Activated naive CD4-positive, alpha-beta T cell treated with anti-CD3 and anti-CD28 coated beads, Interleukin-2, amount 50 U/mL, for 72 hours (primary cell): ENCODE measurements at places on chromosomes 7 and 10.

DNA sequence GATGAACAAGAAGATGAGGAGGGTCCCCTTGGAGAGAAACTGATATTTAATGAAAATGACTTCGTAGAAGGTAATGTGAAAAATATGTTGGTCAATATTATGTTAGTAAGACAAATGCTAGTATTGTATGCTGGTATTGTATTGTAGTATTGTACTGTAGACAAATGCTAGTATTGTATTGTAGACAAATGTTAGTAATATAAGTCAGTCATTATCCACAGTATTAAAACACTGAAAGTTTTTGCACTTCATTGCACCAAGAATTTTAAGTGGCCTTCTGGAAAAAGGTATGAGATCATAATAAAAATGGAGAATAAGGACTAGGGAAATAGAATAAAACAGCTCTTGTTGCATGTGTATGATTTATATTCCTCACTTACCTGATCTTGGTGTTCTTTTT is 17.5 kb downstream of the CSGALNACT2 start:
- DNase-seq = no peak

- no peak for DNase-seq
Observed at GRCh38 chr7:85529201-85529600, 342.3 kb upstream of the SEMA3D start.

DNA sequence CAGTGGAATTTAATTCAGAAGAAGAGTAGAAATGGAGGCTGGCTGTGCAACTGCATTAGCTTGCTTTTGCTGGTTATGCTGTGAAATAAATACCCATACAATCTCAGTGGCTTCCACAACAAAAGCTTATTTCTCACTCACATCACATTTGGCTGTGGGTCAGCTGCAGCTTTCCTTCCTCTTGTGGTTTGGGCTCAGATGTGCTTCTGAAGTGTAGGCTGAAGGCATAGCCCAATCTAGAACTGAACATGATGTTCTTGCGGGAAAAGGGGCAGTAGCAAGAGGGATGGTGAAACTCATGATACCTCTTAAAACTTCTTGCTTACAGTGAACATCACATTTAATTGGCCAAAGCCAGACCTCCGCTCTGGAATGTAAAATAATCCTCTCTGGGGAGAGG is 119.9 kb downstream of the HECW1 start:
- no peak for DNase-seq

- DNase-seq = no peak
Observed at GRCh38 chr10:103833731-103834365, 21.5 kb downstream of the SH3PXD2A start.

DNA sequence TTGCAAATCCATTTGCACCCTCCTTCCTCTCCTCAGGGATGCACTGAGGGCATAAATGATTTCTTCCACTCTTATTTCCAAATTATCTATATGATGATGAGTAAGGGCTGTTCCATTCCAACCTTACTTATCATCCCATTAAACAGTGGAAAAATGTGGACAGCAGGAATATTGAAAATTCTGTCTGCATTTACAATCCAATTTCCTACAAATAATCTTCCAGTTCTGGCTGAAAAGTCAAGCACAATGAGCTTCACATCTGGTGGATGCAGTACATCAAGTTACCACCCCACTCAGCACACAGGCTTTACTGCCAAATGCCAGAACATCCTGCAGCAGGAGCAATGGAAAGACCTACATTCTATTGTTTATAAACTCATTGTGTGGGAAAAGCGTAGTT is 345.0 kb upstream of the STEAP1 start:
- DNase-seq = no peak

DNA sequence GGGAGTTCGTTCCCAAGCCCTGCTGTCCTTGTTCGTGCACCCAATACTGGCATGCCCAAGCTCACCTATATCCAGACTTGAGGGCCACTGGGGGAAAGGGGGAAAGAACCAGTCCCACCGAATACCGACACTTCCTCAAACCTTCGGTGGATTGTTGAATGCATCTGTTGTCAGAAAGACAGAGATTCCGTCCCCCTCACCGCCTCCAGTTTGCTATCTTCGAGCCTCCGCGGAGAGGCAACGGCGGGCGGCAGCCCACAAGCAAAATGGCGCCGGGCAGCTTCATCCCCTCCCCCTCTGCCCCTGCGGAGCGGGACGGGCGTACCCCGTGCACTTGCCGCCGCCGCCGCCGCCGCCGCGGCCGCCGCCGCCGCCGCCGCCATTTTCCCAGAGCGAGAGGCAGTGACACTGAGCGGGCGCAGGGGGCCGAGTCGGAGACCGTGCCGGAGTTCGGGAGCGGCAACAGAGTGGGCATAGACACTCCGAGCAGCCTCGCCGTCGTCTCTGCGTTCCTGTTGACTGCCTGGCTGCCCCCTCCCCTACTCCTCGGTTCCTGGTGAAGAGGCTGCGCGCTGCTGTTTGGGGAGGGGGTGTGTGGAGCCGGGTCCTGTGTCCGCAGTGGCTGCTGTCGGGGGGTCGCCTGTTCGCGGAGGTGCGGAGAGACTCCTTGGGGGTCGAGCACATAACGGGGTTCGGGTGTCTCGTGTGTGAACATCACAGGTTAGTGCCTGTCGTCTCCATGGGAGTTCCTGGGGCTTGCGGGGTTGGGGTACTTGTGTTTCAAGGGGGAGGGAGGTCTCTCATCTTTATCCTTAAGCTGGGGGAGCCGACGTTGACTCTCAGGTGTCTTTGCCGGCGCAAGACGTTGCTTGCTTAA is at the start of gene KMT2E:
KMT2E (plus strand) TSS at position 390 of the 877 bp plus-strand sequence. CDS start 26,748 bp downstream, outside the sequence.
- DNase-seq = peak; percentile 92

DNA sequence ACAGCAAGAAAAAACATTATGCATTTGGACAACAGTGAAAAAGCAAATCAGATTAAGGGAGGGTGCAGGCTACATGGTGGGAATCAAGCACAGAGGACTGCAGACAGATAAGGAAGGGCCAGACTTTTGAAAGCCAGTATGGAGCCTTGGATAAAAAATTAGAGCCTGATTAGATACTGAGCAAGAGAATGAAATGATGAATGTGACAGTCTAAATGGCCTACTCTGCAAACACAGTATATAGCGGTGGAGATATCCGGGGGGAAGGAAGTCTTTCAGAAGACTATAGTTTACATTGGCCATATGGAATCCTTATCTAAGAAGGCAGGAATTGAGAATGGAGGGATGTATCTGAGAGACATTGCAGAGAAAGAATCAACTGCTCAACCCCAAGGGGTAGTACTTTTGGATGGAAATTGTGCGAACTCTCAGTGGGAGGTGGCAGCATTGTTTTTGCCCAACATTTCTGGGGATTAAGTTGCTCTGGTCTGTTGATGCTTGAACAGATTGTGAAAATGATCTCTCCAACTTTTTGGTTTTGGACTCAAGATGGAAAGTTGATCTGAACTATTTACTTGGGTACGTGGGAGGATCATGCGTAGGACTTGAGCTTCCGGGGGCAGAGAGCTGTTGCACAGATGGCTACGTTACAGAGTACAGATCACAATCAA is 39.4 kb upstream of the CHCHD3 start:
- no peak for DNase-seq

DNA sequence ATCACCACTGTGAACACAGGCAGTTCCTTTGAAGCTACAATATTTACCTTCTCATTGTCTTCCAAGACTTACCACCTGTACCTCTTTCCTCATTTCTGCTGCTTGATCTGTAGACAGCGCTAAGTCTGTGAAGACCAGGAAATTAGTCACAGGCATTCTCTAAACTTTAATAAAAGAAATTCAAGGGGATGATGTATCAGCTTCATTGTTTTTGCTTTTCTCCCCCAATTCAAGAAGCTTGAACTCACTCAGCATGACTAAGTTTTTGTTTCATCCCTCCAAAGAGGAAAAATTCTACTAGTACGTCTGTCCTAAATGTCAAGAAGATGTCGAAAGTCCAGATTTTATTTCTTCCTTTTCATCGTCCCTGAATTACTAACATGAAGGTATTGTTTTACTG is 75.3 kb upstream of the PPP1R9A start:
- no peak for DNase-seq

- DNase-seq = no peak
Observed at GRCh38 chr7:47413526-47414341, 168.2 kb downstream of the TNS3 start.

DNA sequence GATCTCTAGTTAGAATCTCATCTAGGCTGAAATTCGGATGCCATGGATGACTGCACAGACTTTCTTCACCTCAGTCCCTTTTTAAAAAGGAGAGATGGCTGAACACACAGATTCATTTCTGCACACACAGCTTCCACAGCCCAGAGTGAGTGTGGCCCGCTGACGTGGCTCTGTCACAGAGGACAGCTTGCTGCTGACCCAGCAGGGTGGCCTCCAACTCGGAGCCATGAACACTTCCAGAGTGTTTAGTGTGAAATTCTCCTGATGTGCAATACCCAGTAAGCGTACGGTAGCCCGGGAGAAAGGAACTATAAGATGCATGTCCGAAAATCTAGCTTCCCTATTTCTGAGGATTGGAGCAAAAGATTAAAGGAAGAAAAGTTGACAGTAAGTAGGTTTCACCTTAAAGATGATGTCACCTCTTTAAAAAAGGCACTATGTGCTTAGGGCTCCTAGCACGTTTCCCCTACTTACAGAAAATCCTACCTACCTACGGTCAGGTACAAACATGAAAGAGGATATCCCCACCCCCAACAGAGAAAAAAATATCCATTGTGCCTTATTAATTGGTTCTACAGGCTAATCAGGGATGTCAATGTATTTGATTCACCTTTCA is 162.2 kb downstream of the RAPGEF5 start:
- DNase-seq = no peak

GRCh38 chr7:129146237-129146979 is 1.9 kb downstream of the TSPAN33 start:
- DNase-seq = no peak

- no peak for DNase-seq
Observed at GRCh38 chr7:17660116-17660515, 280.2 kb downstream of the SNX13 start.

DNA sequence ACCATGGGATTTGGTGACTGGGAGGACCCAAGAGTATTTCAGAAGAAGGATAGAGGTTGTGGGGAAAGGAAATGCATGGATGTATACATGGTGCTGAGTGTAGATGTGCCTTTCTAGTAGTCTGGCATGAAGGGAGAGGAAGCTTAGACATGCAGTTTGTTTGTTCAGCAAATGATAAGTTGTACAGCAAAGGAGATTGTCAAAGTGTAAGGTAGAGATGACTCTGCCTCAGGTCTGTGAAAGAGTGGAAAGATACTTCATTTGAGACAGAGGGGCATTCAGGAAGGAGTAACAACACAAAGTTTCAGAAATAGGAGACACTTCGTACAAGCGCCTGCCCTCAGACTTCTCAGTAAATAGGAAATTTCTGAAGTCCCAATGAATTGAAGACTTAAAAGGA is 152.3 kb downstream of the CELF2 start:
- no peak for DNase-seq

DNA sequence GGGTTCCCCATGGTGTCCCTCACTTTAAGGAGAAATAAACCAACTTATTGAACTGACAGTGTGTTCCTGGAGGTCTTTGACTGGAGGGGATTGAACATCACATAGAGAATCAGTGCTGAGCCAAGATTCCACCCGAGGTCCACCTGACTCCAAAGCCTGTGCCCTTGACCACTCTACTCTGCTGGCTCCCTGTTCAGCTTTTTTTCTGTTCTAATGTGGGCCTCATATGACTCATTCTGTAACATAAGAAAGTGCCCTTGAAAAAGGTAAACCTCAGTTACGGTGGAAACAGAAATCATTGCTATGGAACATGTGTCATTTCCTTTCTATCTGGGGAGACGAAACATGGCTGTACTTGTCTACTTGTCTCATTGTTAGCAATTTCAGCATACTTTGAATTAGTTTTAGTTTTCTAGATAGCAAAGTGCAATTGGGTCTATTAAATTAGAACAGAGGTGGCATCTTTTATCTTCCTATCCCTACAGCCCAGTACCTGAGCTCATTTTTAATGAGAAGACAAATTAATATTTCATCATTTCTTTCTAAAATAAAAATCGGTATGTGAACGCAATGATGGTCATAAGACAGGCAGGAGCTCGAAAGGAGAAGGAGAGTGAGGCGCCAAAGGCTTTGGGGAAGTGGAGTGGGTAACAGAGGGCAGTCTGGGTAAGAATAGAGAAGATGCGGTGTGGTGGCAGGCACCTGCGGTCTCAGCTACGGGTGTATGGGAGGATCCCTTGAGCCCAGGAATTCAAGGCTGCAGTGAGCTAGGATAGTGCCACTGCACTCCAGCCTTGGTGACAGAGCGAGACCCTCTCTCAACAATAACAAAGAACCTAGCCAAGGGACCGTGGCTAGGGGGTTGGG is 1.5 kb downstream of the GSDME start:
- no peak for DNase-seq

DNA sequence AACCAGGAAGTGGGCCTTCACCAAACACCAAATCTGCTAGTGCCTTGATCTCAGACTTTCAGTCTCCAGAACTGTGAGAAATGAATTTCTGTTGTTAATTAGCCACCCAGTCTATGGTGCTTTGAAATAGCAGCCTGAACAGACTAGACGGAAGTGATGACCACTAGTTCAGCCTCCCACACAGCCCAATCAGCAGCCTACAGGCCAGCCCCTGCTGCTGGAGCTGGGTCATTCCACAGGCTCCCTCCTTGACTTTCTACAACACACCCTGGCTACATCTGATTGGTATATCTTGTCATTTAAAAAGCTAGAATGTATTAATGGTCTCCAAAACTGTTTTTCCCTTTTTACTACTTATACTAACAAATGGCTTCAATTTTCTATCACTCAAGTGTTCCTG is 277.2 kb upstream of the TAC1 start:
- no peak for DNase-seq

DNA sequence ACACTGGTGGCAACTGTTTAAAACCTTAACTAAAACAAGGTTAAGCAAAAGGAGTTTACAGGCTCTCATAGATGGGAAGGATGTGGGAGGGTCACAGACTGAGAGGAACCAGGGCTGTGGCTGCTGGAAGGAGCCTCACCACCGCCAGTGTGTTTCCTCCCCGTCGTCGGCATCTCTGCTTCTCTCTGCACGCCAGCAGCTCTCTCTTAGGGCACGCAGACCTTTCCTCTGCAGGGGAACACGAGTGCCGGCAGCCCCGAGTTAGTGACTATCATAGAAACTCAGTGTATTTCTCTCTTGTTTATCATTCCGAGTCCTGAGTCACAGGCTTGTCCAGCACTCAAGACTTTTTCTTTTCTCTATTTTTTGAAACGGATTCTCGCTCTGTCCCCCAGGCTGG is 8.1 kb upstream of the SH2D4B start:
- peak; percentile 20 for DNase-seq

DNA sequence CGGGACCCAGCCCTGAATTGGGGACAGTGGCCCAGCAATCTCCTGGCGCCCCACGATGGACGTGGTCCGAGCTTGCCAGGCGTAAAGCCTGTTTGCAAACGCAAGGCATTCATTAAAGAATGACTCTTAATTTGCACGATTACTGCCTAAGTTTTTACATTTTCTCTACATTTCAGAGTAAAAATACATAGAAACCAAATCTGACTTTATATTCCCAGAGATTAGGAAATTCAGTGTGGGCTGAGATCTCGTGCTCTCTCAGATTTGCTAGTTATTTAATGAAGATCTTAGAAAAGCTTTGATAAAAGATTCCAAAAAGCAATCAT is 337 bp upstream of the CCDC3 start:
- DNase-seq = no peak
